ENCODE measurements at places on chromosomes 4 and X. TPM values are rescaled to one million over a fixed set of nuclear protein-coding genes. Genes with fewer than 3 reads are reported as not detected.

DNA sequence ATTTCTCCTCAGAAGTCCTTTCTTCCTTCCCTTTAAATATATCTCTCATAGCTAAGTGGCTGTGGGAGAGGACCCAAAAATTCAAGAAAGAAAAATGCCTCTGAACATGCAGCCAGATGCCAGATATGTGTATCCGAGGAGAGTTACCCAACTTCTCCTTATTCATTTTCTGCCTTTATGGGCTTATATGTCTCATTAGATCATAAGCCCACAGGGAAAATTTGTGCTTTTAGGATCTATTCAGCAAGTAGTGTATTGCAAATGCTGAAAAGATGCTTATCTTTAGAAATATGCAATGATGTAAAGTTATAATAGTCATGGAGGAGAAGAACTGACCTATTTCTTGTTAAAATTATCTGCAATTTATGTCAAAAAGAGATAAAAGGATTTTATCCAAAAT is 371.8 kb upstream of the NOCT start:
- DNase-seq: no peak

GRCh38 chr4:149183638-149184037 is 632.0 kb downstream of the IQCM start:
- DNase-seq: no peak

- no peak for DNase-seq
Measured at GRCh38 chr4:83860200-83860599, 324.3 kb downstream of the GPAT3 start.

DNA sequence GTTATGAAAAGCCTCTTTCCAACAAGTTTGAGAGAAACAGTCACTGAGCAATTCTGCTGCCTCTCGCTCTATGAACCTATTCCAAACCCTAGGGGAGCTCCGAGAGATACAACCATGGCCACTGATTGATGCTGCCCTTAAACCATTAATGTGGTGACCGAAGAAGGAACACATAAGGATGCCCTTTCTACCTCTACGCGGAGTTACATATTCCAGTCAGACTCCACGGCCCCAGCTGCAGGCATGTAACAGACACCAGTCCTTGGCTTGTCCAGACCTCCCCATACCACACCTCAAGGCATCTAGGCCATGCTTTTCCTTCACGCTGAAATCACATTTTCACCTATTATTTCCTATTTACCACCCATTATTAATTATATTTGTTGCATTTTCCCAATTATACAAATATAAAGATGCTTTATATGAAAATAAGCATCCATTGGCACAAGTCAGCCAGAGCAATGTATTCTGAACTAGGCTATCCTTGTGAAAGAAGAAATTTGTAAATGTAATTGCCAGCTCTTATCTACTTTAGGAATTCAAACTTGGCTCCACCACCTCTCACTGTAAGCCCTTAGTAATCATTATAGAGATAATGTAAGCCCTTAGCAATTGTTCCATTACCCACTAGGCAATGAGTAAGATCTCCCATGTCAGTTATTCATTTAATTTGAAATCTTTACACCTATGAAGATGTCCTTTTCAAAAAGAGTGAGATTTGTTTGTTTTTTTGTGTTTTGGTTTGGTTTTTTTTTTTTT is 338.4 kb downstream of the NR3C2 start:
- no peak for DNase-seq

DNA sequence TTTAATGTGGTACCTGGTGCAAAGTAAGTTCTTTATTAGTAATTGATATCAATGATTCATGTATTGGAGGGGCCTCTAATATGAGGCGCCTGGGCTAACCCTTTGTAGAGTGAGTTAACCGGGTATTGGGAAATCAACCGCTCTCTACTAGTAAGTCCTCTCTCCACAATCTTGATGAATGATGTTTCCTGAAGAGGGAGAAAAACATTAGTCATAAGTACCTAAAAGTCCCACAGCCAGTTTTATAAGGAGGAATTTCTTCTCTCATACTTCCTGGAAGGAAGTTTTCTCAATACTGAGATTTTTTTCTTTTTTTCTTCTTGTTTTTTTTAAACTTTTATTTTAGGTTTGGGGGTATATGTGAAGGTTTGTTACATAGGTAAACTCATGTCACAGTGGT is 62.3 kb downstream of the AGTR2 start:
- no peak for DNase-seq

DNA sequence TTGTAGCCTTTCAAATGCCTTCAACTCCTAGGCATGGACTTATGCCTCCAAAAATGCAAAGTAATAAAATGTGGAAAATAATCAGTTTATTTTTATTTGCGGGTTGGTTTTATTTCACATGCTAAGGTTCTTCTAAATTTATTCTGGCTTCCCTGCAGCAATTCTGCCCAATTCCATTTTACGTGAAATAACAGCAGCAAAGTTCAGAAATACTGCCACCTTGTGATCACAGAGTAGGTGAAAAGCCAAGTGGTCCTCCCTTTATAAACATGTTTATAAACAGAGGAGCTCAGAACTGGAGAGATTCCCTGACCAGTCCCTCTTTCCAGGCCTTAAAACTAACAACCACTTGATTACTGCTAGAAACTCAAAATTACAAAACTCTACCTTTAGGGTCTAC is 14.7 kb upstream of the DCHS2 start:
- DNase-seq: no peak

- no peak for DNase-seq
Measured at GRCh38 chrX:129695535-129695934, 40.8 kb upstream of the APLN start.

GRCh38 chr4:41359836-41360213 is 103.1 kb downstream of the UCHL1 start:
- DNase-seq: no peak

DNA sequence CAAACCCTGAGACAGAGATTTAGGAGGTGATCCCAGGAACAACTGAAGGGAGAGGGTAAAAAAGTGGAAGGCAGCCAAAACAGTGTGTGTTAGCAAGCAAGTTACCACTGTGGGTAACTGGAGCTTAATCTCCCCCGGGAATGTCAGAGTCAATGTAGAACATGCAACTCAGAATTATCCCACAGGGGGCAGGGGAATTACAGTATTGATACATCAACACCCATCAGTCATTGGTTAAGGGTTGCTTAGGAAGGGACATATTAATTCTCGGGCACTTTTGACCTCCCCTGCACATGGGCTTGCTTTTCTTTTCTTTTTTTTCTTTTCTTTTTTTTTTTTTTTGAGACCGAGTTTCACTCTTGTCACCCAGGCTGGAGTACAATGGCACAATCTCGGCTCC is 29.3 kb downstream of the CXorf58 start:
- DNase-seq: no peak

GRCh38 chr4:24287096-24287495 is 297.3 kb downstream of the DHX15 start:
- no peak for DNase-seq

DNA sequence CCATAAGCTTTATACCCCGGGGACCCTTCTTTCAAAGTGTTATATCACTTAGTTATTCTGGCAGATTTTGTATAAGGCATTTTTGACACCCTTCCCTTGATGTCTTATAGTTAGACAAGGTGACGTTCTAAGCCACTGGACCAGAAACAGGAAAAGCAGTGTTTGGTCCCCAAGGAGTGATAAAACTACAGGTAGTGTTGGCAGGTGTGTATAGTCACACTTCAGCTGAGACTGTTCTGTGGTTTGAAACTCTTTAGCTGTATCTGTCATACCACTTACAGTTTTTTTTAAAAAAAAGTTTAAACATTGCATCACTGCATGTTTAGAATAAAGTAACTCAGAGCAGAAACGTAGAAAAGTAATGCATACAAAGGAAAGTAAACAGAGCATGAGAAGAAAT is 48.5 kb downstream of the TLL1 start:
- DNase-seq: no peak

- DNase-seq: no peak
Measured at GRCh38 chr4:162209706-162210105, 45.9 kb upstream of the FSTL5 start.

- peak; percentile 54 for DNase-seq
Measured at GRCh38 chrX:151099001-151099400, 77.4 kb upstream of the GPR50 start.

GRCh38 chrX:39043838-39044550 is 242.7 kb downstream of the MID1IP1 start:
- DNase-seq: no peak

DNA sequence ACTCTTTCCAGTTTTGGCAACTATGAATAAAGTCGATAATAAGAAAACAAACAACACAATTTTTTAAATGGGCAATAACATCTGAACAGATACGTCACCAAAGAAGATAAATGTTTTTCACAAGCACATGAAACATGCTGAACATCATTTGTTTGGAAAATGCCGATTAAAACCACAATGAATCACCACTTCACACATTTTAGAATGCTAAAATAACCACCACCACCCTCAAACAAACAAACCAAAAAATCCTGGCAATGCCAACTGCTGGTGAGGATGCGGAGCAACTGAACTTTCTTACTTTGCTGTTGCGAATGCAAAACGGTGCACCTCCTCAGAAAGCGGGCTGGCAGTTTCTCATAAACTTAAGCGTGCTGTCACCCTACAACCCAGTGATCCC is 115.9 kb downstream of the NSUN7 start:
- DNase-seq: no peak

DNA sequence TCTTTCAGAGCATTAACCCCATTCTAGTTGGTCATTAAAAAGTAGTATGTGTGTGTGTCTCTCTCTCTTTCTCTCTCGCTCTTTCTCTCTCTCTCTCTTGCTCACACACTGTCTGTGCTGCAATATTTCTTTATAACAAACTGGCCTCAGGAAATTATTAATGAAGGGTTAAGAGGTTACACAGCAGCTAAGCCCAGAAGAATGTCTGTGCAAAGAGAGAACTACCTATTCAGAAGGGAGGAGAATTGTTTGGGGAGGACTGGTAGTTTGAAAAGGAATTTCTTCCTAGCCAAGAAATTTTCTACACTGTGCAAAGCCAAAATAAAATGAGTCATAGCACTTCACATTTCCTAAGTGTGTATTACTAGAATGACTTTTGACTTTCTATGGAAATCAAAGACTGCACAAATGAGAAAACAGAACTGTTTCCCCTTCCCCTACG is 22.2 kb downstream of the PDGFC start:
- no peak for DNase-seq

DNA sequence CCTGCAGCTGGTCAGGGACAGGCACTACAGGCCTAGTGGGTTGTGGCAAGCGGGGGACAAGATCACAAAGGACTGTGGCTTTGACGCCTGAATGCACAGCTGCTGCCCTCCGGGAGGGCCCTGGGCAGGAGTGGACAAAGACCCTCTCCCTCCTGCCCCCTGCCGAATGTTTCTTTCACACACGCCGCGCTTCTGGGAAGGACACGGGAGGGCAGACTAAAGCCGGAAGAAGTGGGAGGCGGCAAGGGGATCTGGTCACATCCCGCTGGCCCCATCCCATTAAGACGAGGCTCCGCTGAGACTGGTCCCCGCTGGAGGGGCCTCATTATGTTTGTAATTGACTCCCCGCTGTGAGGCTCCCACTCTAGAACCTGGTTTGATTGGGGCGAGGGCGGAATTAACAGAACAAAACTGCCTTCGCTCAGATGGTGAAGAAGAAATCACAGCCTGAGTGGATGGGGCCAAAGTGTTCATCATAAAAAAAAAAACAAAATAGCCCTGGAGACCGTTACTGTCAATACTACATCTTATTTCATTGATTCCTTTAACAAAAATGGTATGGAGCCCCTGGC is 37.8 kb upstream of the PSAPL1 start:
- no peak for DNase-seq

GRCh38 chrX:41332408-41333002 is 1.5 kb upstream of the DDX3X start:
- DNase-seq: peak; percentile 25

DNA sequence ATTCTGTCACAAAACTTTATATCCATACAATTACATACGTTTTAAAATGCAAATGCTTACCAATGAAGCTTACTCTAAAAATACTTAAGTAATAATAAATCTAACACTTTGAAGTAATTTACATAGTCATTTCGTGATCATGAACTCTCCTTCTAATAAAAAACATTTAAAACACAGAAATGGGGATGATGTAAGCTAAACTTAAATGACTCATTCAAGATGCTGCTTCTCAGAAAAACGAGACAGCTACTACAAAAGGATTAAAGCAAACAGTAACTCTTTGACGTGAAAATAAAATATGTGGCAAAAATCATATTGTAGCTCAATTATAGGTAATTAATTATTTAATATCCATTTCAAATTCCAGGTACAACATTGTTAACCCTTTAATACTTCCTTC is 148.7 kb downstream of the FGF16 start:
- no peak for DNase-seq

DNA sequence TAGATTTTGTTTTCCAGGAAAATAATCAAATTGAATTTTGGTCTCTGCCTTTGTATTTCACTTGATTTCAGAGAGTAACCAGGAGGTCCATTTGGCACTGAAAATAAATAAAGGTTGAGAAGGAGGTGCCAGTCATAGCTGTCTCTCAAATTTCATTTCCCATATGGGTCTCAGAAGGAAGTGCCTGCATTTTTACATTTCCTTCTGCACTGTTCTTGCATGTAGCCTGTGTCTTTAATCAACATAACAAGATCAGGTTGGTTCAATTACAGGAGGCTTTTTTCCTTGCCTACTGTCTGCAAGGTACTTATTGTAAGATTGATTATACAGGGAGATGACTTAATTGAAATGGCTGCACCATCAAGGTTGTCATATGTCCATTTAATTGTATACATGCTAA is 15.7 kb downstream of the LRRC66 start:
- no peak for DNase-seq

GRCh38 chrX:115553171-115553570 is 7.8 kb upstream of the PLS3 start:
- DNase-seq: no peak

- no peak for DNase-seq
Measured at GRCh38 chr4:17667653-17668201, 53.3 kb downstream of the MED28 start.

GRCh38 chr4:121977251-121978171 is 25.7 kb upstream of the TRPC3 start:
- DNase-seq: no peak

DNA sequence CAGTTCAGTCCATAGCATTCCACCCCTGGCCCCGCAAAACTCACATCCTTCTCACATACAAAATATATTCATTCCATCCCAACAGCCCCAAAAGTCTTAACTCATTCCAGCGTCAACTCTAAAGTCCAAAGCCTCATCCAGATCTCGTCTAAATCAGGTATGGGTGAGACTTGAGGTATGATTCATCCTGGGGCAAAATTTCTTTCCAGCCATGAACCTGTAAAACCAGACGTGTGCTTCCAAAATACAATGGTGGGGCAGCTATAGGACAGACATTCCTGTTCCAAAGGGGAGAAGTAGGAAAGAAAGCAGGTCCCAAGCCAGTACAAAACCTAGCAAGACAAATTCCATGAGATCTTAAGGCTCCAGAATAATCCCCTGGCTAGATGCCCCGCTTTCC is 76.9 kb downstream of the CLDN34 start:
- no peak for DNase-seq

- DNase-seq: no peak
Measured at GRCh38 chr4:155734065-155734464, 24.8 kb upstream of the GUCY1B1 start.

Gene HPSE
- 2.0 TPM for polyA plus RNA-seq

Gene FHIP1A
- 5.7 TPM for polyA plus RNA-seq

Gene SOWAHD
- polyA plus RNA-seq: 8.9 TPM

Gene MAGEA11
- 9.4 TPM for polyA plus RNA-seq

Gene POU3F4
- polyA plus RNA-seq: not detected

Gene MEPE
- not detected for polyA plus RNA-seq

Gene FREM3
- polyA plus RNA-seq: 0.42 TPM

Gene TCEAL7
- polyA plus RNA-seq: 3.9 TPM

Gene MAGEE2
- polyA plus RNA-seq: not detected

Gene BMX
- 1.2 TPM for polyA plus RNA-seq

Gene AGTR2
- polyA plus RNA-seq: 0.34 TPM

Gene UGT2B15
- 1.3 TPM for polyA plus RNA-seq

Gene HAUS3
- 13.8 TPM for polyA plus RNA-seq

Gene SOX3
- 2.9 TPM for polyA plus RNA-seq

Gene DCHS2
- 4.7 TPM for polyA plus RNA-seq
